Endodermal cell (in vitro differentiated cells): ENCODE measurements at places on chromosomes 1 and 21. TPM values are rescaled to one million over a fixed set of nuclear protein-coding genes. Genes with fewer than 3 reads are reported as not detected.
A peak's percentile ranks its signal among the peaks of the same experiment; 100 is the strongest.

OPTC gene
- 0.27 to 0.42 TPM in 2 of 3 replicates, not detected in the other for total RNA-seq

LGR6 gene
- total RNA-seq: 1.5 and 2.0 TPM in 2 replicates

OLFML2B gene
- 0.16 to 1.6 TPM (median 1.00 TPM) in 3 replicates for total RNA-seq

HCN3 gene
- 7.5 and 8.7 TPM in 2 replicates for total RNA-seq

LY9 gene
- total RNA-seq: not detected in 2 replicates

TADA1 gene
- total RNA-seq: 18.4 and 18.5 TPM in 2 replicates

ZNF683 gene
- not detected in 3 replicates for total RNA-seq

- no peak overlapping the region for H3K27ac ChIP-seq
- H3K4me1 ChIP-seq: no peaks in the 10 kb centered on the region
- peak; percentile 15 for DNase-seq
- H3K36me3 ChIP-seq: no peaks in the 10 kb centered on the region
- H3K27me3 ChIP-seq: no peaks in the 10 kb centered on the region
These were observed 183.1 kb downstream of the ZSCAN20 start for GRCh38 chr1:33655496-33655895.

- H3K27me3 ChIP-seq: no peaks in the 10 kb centered on the region
- no peak for DNase-seq
- H3K4me1 ChIP-seq: peaks cover 15% of the 10 kb centered on the region
- no peak overlapping the region for H3K27ac ChIP-seq
- H3K36me3 ChIP-seq: no peaks in the 10 kb centered on the region
These were observed 31.9 kb downstream of the NHLH2 start for GRCh38 chr1:115809076-115809475.

DNA sequence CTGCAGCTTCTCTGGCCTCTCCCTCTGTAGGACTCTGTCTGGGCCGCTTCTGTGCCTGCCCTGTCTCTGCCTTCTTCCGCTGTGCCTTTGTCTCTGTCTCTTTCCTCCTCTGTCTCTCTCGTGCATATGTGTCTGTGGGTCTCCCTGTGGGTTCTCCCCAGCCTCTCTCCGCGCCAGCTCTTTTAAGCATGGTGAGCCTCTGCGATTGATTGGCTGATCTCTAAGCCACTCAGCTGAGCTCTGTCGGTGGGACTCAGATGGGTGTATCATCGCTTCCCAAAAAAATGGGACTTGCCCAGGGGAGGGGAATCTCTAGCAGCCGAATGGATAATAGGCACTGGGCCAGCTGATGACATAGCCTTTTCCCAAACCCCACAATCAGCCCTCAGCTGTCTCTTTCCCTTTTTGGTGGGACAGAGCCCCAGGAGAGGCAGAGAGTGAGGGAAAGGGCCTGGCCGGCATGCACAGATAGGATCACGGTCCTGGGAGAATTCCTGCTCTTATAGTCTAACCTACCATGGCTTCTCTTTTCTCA, at the start of gene ADAMTS4:
Gene ADAMTS4 (minus strand): TSS at position 158 of the 535 bp plus-strand sequence. CDS start 427 bp downstream, outside the sequence.
- no peaks in the 10 kb centered on the region for H3K27me3 ChIP-seq
- H3K36me3 ChIP-seq: peaks cover 8% of the 10 kb centered on the region
- no peak within 1 kb of the TSS for H3K27ac ChIP-seq

GRCh38 chr21:42779431-42779861, 99.9 kb downstream of the WDR4 start:
- no peak overlapping the region for H3K27ac ChIP-seq
- no peak for DNase-seq
- peaks cover 10% of the 10 kb centered on the region for H3K27me3 ChIP-seq
- H3K36me3 ChIP-seq: peaks cover 20% of the 10 kb centered on the region

GRCh38 chr1:204599098-204599497, 82.9 kb downstream of the MDM4 start:
- no peak for DNase-seq
- no peaks in the 10 kb centered on the region for H3K27me3 ChIP-seq
- H3K27ac ChIP-seq: no peak overlapping the region

DNA sequence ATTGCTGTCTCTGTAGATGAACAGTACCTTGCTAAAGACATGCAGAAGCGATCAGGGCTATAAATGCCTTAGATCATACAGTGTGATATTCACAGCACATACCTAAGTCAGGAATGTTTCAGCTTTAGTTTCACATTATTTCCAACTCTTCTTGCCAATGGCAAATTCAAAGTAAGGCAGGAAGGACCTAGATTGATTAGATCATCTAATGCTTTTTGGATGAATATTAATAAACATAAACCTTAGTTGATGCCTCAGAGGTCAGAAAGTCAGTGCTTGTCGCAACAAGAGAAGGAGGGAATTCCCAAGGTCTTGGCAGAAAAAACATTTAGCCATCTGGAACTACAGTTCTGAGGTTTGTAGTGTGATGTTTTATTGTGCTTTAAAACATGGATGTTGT, 122.3 kb downstream of the TNFSF18 start:
- no peak overlapping the region for H3K27ac ChIP-seq
- DNase-seq: no peak
- no peak overlapping the region for H3K4me3 ChIP-seq
- no peaks in the 10 kb centered on the region for H3K27me3 ChIP-seq
- no peaks in the 10 kb centered on the region for H3K36me3 ChIP-seq
- no peaks in the 10 kb centered on the region for H3K4me1 ChIP-seq

GRCh38 chr1:162397039-162397448, 14.9 kb downstream of the SH2D1B start:
- peaks cover 20% of the 10 kb centered on the region for H3K4me1 ChIP-seq
- H3K36me3 ChIP-seq: no peaks in the 10 kb centered on the region
- no peak overlapping the region for H3K4me3 ChIP-seq
- no peak overlapping the region for H3K27ac ChIP-seq
- H3K27me3 ChIP-seq: no peaks in the 10 kb centered on the region

- no peak overlapping the region for H3K27ac ChIP-seq
- H3K4me3 ChIP-seq: no peak overlapping the region
- H3K27me3 ChIP-seq: no peaks in the 10 kb centered on the region
- no peaks in the 10 kb centered on the region for H3K4me1 ChIP-seq
- DNase-seq: peak; percentile 88
These were observed 26.4 kb upstream of the KAZN start for GRCh38 chr1:14571810-14572767.

- H3K27me3 ChIP-seq: no peaks in the 10 kb centered on the region
- peak; percentile 69 for DNase-seq
- no peaks in the 10 kb centered on the region for H3K36me3 ChIP-seq
- H3K27ac ChIP-seq: no peak overlapping the region
These were observed 89.0 kb upstream of the BCAR3 start for GRCh38 chr1:93770640-93771039.

GRCh38 chr1:5001466-5001865, 347.1 kb downstream of the AJAP1 start:
- no peaks in the 10 kb centered on the region for H3K27me3 ChIP-seq
- no peaks in the 10 kb centered on the region for H3K4me1 ChIP-seq
- no peak overlapping the region for H3K27ac ChIP-seq
- no peak overlapping the region for H3K4me3 ChIP-seq
- peak; percentile 82 for DNase-seq
- H3K36me3 ChIP-seq: no peaks in the 10 kb centered on the region

- H3K4me1 ChIP-seq: peaks cover 26% of the 10 kb centered on the region
- no peaks in the 10 kb centered on the region for H3K36me3 ChIP-seq
- peak overlapping the region; percentile 91 for H3K4me3 ChIP-seq
These were observed 299 bp upstream of the PROX1 start for GRCh38 chr1:213987422-213987926.

DNA sequence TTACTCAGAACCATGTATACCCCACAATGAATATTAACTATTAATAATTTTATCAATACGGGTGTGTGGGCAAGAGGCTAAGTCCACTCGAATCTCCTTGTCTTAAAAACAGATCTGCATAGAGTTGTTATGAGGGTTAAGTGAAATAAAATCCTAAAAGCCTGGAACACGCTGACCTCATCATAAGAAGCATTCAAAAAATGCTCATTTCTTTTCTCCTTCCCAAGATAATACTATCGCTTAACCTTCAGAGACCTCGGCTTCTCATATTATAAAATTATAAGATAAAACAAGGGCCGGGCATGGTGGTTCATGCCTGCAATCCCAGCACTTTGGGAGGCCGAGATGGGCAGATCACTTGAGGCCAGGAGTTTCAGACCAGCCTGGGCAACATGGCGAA, 35.1 kb downstream of the LPAR3 start:
- no peaks in the 10 kb centered on the region for H3K27me3 ChIP-seq
- H3K4me3 ChIP-seq: no peak overlapping the region
- no peaks in the 10 kb centered on the region for H3K36me3 ChIP-seq
